IPS-NIHi11 (cell line): ENCODE measurements at places on chromosomes 7 and 10.

- DNase-seq: no peak
These were observed 193.8 kb downstream of the CYP26A1 start for GRCh38 chr10:93267521-93267920.

DNA sequence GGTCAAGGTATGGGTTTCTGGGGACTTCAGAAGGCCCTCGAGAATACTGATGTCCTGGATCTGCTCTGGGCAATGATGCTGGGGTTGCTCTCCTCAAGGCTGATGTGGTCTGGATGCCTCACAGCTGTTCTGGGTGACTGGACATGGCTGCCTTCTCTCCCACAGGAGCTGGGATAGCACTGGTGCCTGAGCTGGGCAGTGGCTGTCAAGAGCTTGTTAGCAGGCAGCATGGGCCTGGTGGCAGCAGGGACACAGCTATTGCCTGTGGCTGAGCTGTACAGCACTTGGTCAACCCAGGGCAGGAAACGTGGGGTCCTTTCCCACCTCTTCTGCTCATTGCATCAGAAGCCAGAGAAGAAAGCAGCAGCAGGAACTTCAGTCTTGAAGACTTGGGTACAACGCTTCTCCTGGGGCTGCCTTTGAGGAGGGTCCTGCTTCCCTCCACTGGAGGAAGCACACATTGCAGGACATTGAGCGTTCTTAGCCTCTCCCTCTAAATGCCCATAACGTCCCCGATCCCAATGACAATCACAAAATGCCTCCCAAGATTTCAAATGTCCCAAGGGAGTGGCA lies 13.0 kb downstream of the ADCYAP1R1 start:
- DNase-seq: peak; percentile 39

GRCh38 chr7:155680864-155681263 lies 36.4 kb downstream of the RBM33 start:
- DNase-seq: no peak

GRCh38 chr10:89904755-89905154 lies 203.4 kb downstream of the KIF20B start:
- no peak for DNase-seq

- no peak for DNase-seq
These were observed 54.2 kb upstream of the FRMD4A start for GRCh38 chr10:14384915-14385314.

- DNase-seq: peak; percentile 7
These were observed 14.8 kb downstream of the CYP26A1 start for GRCh38 chr10:93088466-93088865.

- no peak for DNase-seq
These were observed 602.7 kb upstream of the FOXK1 start for GRCh38 chr7:4079366-4079765.

- no peak for DNase-seq
These were observed 231.6 kb upstream of the IGFBP3 start for GRCh38 chr7:46152696-46153095.

- peak; percentile 72 for DNase-seq
These were observed 35.3 kb upstream of the MYL10 start for GRCh38 chr7:101664436-101664835.

DNA sequence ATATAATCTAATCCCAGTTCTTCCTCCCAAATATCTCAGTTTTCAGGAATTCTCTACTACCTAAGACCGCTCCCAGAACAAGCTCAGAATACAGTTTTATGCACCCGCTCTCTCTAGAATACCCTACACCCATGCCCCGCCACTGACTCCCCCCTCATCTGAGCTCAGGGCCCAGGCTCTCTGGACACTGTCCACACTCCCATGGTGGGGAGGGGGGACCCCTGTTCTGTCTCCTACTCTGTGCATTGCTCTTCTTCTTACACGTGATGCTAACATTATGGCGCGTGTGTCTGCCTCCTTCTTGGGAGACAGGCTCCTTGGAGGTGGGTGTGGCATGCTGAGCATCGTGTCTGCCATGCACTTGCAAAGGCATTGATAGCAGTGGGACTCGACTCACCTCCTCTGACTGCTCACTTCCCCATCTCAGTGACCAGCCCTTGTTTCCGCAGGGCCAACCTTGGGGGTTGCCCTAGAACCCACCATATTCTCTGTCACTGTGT lies 127.9 kb downstream of the TCERG1L start:
- DNase-seq: no peak

GRCh38 chr10:26721561-26721960 lies 24.1 kb downstream of the PDSS1 start:
- no peak for DNase-seq

DNA sequence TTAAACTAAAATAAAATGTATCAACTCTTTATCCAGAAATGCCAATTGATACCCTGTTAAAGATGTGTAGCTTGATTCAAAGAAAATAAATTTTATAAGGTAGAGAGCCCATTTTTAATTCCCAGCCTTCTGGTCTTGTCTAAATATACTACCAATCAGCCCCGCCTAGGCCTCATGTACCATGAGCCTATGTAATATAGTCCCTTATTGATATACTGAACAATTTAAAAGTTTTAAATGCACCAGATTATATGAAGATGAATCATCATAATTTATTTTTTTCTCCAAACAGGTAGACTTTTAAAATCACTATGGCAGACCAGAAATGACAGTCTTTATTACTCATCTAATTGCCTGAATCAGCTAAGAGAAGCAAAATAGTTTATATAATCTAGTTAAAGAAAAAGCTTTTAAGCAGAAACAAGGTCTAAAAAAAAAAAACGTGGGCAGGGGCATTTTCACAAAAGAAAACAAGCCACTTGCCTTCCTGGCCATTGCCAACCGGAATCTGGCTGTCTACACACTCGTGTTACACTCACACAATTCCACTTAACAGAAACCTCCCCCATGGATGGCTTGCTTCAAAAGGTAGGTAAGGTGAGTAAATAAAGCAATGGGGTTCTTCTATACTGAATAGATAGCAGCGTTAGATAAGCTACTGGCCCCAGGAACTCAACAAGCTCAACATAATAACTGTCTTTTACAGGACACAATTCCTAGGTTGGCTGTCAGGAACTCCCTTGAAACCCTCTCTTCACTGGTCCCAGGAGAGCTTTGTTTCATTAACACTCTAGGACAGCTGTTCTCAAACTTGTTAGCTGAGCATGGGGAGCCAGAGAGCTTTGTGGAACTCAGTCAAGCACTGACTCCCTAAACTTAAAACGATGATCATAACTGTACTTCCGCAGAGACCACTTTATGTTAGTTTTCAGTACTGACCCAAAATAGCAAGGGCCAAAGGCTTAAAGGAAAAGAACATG lies 37.2 kb downstream of the RAPGEF5 start:
- no peak for DNase-seq

GRCh38 chr10:77455561-77455960 lies 182.0 kb downstream of the KCNMA1 start:
- no peak for DNase-seq

DNA sequence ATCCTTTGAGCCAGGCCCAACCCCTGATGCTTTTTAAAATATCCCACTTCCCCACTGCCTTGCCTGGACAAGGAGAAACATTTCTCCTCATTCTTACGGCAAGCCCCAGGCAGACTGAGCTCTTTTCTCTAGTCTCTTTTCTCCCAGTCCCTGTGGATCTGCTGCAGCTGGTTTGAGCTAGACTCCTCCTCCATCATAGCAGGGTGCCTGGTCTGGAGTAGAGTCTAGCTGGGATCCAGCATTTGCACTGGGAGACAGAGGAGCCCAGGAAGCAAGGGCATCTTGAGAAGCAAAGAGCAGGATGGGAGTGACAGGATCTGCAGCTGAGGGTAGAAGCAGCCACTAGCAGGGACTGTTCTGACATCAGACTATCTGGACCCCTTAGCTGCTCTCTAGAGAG lies 562.3 kb upstream of the COBL start:
- DNase-seq: peak; percentile 4
